Vagina (tissue), 2 donors: ENCODE measurements at places on chromosomes 7 and 10. TPM values are rescaled to one million over a fixed set of nuclear protein-coding genes. Genes with fewer than 3 reads are reported as not detected.
A peak's percentile ranks its signal among the peaks of the same experiment; 100 is the strongest.

GRCh38 chr7:137992104-137992549 is 9.8 kb downstream of the CREB3L2 start:
- no peaks in the 10 kb centered on the region for H3K36me3 ChIP-seq
- H3K4me3 ChIP-seq: no peak overlapping the region
- no peaks in the 10 kb centered on the region for H3K27me3 ChIP-seq
- peaks cover 86% of the 10 kb centered on the region for H3K4me1 ChIP-seq
- peak overlapping the region; percentile 57 for H3K27ac ChIP-seq

OR2A42 gene
- not detected for total RNA-seq

TLX1 gene
- total RNA-seq: not detected

MBLAC1 gene
- total RNA-seq: 2.9 TPM

CLEC2L gene
- total RNA-seq: not detected

GRCh38 chr7:137772748-137773147 is 74.0 kb downstream of the DGKI start:
- no peaks in the 10 kb centered on the region for H3K27me3 ChIP-seq
- H3K27ac ChIP-seq: no peak overlapping the region
- no peak overlapping the region for H3K4me3 ChIP-seq

- no peak overlapping the region for H3K27ac ChIP-seq
- DNase-seq: no peak
- no peaks in the 10 kb centered on the region for H3K27me3 ChIP-seq
Measured at GRCh38 chr10:70555371-70555770, 47.2 kb downstream of the PRF1 start.

STK32C gene
- total RNA-seq: 4.7 TPM
